ENCODE measurements at places on chromosomes 2 and 18.
A peak's percentile ranks its signal among the peaks of the same experiment; 100 is the strongest.

DNA sequence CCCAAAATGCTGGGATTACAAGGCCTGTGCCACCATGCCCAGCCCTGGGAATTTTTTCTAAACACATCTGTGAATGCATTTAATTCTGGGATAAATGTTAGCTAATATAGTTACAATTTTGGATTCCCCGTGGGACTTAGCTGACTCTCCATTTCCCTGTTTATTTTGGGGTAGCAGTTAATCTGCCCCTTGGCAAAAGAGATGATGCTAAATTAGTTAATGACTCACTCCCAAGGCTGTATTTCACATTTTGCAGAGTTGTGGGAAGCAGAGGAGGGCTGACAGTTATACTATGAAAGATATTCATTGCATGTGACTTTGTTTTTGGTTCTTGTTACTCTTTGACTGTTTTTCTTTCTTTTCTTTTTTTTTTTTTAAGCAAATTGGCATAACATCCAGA, 3.2 kb downstream of the MTHFD2 start:
- no peak for DNase-seq

- DNase-seq: no peak
Measured at GRCh38 chr2:65081232-65081685, 25.0 kb downstream of the CEP68 start.

DNA sequence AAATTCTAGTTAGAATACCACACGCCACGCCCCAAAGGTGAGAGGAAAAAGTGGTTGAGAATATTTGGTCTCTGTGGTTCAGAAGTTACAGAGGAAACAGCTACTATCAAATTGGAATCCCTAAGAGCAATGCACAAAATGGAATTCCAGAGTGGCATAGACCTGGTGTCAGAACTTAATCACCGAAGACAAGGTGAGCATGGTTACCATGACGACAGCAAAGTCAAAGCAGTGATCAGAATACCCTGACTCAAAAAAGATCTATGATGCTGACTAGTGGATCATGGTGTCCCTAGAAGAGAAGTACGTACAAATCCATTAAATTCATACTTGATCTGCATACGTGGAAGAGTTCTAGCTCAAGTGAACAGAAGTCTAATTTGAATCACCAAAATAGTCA, 14.5 kb downstream of the LRRTM4 start:
- no peak for DNase-seq

DNA sequence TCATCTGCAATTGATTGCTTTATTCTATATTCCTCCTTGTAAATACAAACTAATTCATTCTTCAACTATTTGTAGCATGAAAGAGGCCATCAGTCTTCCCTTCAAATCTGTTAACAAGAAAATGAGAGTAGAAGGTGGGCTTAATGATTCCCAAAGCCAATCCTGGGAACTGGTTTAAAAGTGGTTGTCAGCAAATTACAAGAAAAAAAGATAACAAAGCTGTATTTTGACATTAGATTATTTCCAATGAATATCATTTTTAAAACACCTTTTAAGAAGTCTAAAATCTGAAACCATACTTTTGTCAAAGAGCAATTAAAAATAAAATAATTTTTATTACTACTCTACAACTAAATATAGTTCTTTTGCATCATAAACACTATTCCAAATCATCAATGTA, 139.2 kb downstream of the DYM start:
- DNase-seq: no peak

DNA sequence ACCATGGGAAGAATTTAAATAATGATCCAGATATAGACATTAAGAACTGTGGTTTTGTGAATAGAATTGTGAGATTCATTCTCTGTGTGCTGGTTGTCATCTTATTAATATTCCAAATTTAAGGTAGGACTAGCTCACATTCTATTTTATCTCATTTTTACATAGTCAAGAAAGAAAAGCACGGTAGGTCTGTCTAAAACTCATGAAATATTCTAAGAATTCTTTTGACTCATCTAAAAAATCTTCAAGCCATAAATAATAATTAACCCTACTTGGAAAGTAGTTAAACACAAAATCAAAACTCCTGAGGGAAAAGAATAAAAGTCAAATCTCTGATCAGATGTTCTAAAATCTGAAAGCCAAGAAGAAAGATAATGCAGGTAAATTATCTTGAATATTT, 388.8 kb upstream of the CHAC2 start:
- peak; percentile 52 for DNase-seq

- no peak for DNase-seq
Measured at GRCh38 chr2:219507581-219508443, 6.5 kb upstream of the ASIC4 start.

DNA sequence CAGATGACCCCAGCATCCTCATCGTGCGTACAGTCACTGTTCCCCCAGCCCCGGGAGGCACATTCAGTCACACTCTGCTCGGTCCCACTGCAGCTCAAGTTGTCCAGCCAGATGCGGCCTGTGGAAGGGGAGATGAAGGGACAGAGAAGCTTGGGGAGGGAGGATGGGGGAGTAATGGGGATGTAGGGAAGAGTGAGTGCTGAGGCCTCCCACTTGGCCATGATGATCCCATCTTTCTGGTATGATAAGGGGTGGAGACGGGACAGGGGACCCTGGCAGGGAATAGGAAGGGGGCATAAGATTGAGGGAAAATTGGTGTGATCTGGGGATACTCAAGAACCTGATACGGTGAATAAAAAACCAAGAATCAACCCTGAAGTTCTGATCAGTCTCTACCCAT, 3.5 kb downstream of the LOXL3 start:
- no peak for DNase-seq

- no peak for DNase-seq
Measured at GRCh38 chr2:126571403-126571802, 84.6 kb upstream of the GYPC start.

GRCh38 chr2:6071519-6071918, 379.3 kb downstream of the SOX11 start:
- no peak for DNase-seq
